ENCODE measurements at places on chromosomes 13 and 19.
A peak's percentile ranks its signal among the peaks of the same experiment; 100 is the strongest.

- DNase-seq, result no peak
Observed at GRCh38 chr13:52845766-52846566, 2.5 kb downstream of the PCDH8 start.

GRCh38 chr13:110152351-110152750, 154.6 kb downstream of the COL4A1 start:
- no peak for DNase-seq

DNA sequence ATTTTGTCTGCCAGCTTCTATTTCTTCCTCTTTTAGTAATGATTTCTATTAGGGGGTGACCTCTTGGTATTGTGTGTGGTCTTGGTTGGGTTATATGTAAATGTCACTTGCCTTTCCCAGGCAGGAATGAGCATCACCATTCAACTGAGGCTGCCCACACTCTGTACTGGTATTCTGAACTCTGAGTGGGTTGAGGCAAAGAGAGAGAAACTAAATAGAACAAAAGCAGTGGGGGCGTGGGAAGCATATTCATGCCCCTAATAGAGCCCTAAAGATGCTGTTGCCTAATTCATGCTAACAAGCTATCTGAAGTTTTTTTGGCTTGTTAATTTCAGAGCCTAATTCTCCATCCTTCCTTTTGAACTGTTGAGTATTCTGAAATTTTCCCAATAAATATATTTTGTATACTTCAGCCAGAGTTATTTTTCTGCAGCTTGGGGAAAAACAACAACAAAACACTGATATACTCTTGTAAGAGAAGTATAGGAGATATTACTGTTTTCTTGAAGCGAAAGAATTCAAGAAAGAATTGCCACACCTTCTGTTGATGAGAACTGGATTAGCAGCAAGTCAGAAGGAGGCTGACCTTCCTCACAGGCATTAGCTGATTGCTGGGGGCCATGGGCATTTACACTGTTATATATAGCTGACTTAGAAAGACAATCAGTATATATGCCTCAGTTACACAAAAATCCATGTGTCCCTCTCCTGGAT, 315.8 kb upstream of the KLF12 start:
- no peak for DNase-seq

GRCh38 chr19:49149652-49150105, 5.5 kb downstream of the HRC start:
- peak; percentile 38 for DNase-seq

GRCh38 chr13:22903925-22904324, 276.9 kb upstream of the SGCG start:
- DNase-seq, result no peak

DNA sequence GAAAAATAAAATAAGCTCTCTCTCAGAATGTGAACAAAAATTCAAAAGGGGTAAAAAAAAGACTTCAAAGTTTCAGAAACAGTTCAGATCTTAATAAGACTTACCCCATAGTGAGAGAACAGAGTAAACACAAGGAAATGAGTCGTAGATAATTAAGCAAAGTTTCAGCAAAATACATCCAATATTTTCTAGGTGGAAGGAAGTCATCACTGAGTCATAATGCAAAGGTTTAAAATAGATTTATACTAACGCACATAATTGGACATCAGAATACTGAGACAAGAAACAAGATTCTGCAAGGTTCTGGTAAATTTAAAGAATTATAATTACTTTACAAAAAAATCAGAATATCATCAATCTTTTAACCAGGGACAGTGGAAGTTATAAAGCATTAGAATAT, 1370.7 kb upstream of the ATXN8OS start:
- DNase-seq, result no peak

GRCh38 chr13:101639711-101640110, 187.2 kb downstream of the ITGBL1 start:
- no peak for DNase-seq

- DNase-seq, result no peak
Observed at GRCh38 chr13:26508885-26509284, 48.6 kb upstream of the WASF3 start.

GRCh38 chr13:42041684-42042035, 6.8 kb upstream of the DGKH start:
- DNase-seq, result peak; percentile 12

GRCh38 chr13:111431206-111431605, 110.8 kb downstream of the TEX29 start:
- no peak for DNase-seq

DNA sequence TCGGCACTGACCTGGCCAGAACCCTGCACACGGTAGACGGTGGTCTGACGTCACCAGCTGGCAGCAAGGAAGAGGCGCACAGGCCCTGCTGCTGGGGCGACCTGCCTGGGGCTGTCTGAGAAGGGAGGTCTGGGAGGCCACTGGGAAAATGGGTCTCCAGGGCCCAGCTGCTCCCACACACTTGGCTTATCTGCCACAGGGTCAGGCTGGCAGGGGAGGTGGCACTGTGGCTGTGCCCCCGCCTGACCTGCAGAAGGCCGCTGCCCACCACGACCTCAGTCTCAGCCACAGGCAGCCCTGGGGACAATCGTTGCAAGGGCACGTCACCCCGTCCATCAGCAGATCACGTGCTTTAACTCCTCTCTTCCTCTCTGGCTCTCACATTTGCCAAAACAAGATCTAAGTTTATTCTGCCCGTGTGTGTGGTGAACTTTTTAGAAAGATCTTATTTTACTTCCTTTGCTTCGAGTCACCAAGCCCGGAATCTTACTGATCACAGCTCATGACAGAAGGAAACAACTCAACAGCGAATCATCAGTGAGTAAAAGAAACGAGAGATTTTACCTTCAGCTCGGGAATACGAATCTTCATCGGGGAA, 45.2 kb upstream of the RANBP3 start:
- no peak for DNase-seq

GRCh38 chr13:80591976-80592740, 251.2 kb upstream of the SPRY2 start:
- no peak for DNase-seq

GRCh38 chr19:6216996-6217751, 62.6 kb downstream of the MLLT1 start:
- DNase-seq, result peak; percentile 90

- no peak for DNase-seq
Observed at GRCh38 chr19:40778706-40779284, 748 bp downstream of the RAB4B start.

DNA sequence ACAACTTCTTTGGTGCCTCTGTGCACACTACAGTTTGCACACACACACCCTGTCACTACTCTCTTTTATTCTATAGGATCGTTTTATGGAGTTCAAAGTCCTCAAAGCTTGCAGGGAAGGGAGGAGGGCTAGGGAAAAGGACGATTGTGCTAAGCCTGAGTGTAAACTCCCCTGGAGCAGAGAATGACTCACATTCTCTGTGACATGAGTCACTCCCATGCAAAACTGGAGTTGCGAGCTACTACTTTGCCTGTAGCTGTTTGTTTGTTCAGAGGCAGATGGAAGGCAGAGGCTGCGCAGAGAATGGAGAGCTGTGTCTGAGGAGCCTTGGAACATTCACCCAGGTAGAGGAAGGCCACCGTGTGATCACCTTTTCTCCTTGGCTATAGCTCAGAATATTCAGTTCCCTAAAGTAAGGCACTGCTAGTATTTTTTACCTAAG, 80.5 kb upstream of the MBNL2 start:
- DNase-seq, result no peak

- DNase-seq, result no peak
Observed at GRCh38 chr19:35360880-35361420, 2.7 kb downstream of the FFAR3 start.

- no peak for DNase-seq
Observed at GRCh38 chr19:13906910-13907309, 909 bp downstream of the CC2D1A start.

- no peak for DNase-seq
Observed at GRCh38 chr13:85434927-85435326, 364.3 kb downstream of the SLITRK6 start.

- no peak for DNase-seq
Observed at GRCh38 chr13:38819053-38819452, 132.2 kb downstream of the FREM2 start.

Data from NCI-H2227 treated with DMSO at 0.1 percent for 48 hours (cell line).